NCI-H146 (cell line): ENCODE measurements at places on chromosomes 4 and X.

GRCh38 chrX:70279081-70279480, 2.9 kb upstream of the RAB41 start:
- DNase-seq = no peak

GRCh38 chrX:7580127-7580526, 262.8 kb upstream of the VCX start:
- no peak for DNase-seq

DNA sequence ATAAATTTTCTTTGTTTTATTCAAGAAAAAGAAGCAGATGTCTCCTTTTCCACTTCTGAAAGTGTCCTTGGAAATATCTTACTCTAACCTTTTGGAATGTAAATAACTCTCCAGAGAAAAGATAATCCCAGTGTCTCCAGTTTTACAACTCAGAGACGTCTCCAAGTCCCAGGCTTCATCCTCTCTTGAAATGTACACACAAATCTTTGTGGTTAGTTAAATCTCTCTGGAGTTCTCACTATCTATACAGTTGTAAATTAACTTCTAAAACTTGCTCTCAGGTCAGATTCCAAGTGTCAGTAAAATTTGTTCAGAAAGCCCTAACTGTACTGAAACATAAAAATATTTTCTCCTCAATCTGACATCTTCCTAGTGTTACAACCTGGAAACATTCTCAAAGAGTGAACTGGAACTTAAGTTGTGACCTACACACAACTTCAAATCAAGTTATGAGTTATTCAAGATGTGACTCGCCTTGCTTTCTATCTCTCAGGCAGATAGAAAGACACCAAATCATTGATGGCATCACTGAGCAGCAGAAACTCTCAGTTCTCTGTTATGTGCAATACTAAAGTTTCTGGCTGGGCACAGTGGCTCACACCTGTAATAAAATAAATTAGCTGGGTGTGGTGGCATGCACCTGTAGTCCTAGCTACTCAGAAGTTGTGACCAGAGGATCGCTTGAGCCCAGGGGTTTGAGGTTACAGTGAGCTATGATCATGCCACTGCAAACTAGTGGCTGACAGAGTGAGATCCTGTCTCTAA, 284.2 kb downstream of the RCHY1 start:
- DNase-seq = no peak

- no peak for DNase-seq
Observed at GRCh38 chr4:124177647-124178425, 534.7 kb downstream of the ANKRD50 start.

DNA sequence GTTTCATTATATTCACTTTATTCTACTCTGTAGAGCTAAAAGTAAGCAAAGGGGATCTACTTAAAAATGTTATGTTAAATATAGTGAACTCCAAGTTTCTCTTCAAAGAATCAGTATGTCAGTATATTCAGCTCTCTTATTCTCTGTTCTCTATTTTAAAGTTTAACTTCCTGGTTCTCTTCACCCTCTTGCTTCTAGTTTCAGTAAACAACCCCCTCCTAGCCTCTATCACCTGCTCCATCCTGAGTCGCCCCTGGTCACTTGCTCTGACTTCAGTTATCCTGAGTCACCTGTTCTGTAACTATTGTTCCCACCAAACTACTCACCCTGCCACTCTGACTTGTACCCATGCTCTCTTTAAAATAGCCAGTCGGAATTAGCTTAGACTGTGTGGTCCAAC, 180.9 kb upstream of the AADAT start:
- no peak for DNase-seq

GRCh38 chr4:75087865-75088264, 154.9 kb downstream of the PARM1 start:
- DNase-seq = no peak

DNA sequence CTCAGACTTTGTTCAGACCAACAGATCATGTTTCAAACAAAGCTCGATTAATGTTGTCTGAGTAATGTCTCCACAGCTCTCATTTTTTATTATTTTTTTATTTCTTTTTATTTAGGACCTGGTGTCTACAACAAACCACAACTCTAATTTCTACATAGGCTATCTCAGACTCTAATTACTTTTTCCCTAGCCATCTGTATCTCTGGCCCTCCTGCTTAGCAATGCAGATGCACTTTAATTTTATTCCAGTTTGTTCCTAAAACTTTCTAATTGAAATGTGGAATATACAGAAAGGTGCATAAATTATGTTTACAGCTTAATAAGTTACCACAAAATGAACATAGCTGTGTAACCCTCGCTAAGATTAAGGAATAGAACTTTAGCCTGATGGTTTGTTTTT, 119.2 kb upstream of the MID1IP1 start:
- no peak for DNase-seq

- no peak for DNase-seq
Observed at GRCh38 chr4:98657531-98658286, 702 bp downstream of the TSPAN5 start.

DNA sequence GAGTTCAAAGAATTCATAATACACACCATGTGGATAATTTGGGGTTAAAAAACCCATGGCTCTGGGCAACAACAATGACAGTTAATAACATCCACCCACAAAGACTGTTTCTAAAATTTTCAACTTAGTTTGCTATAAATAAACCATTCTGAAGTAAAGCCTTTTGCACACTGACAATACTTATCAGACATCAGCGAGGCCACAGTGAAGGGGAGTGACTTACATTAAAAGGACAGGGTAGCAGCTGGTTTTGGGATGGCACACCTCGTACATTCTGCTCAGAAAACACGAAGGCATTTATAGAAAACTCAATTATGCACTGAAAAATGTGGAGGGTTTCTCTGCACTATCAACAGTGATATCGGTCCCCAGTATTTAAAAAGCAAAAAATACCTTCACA, 4.9 kb upstream of the ASB11 start:
- no peak for DNase-seq

GRCh38 chr4:159101988-159102621, 774 bp upstream of the RAPGEF2 start:
- DNase-seq = no peak

- no peak for DNase-seq
Observed at GRCh38 chr4:183721207-183722081, 62.4 kb downstream of the TRAPPC11 start.

DNA sequence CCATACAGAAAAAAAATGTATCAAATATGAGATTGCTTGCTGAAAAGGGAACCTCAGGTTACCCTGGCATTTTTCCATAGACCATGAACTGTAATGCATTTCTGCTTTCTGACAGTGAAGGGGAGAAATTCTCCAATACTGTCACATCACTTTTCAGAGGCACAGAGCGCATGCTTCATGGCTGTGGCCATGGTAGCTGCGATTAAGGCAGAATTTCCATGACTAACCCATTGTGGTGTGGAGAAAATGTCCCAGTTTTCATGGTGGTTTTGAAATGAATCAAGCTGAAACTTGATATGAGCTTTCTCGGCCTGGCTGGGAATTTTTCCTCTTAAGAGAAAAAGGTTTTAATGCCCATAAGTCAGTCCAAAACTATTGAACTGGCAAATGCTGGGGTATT, 39.5 kb upstream of the MAP3K15 start:
- no peak for DNase-seq

- DNase-seq = no peak
Observed at GRCh38 chr4:165048170-165048569, 5.5 kb upstream of the TRIM75 start.

DNA sequence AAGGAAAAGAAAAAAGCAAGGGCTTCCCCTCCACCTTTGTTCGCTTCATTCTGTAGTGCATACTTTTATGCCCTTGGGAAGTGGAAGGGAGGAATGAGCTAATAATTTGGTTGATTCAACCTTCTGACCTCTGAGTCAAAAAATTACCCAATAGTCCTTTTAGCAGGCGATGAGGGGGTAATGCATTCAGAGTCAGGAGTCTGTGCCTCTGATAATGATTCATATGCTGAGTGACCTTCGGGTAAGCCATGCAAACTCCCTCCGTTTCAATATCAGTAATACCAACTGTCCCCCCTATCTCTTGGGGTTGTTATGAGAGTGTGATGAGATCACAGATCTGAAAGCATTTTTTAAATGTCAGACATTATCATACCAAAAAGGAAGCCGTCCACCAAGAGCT, 41.6 kb upstream of the ACSL4 start:
- no peak for DNase-seq

DNA sequence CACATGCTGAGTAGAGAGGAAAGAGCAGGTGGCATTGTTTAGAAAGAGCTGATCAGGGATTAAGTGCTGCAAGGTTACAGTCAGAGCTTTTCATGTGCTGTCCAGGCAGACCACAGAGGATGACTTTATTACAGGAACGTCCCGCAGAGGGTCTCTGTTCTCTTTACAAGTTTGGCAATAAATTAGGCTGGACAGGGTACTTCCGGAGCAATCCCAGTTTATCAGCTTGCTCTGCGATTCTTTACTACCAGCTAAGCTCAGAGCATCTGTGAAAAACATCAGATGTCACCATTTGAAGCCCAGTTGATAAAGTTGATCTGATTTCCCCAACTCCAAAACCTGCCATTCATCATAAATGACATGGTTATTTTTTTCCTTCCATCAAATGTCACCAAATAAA, 633.1 kb downstream of the NLGN4X start:
- peak; percentile 37 for DNase-seq

GRCh38 chr4:57418133-57418532, 307.9 kb upstream of the IGFBP7 start:
- DNase-seq = no peak

DNA sequence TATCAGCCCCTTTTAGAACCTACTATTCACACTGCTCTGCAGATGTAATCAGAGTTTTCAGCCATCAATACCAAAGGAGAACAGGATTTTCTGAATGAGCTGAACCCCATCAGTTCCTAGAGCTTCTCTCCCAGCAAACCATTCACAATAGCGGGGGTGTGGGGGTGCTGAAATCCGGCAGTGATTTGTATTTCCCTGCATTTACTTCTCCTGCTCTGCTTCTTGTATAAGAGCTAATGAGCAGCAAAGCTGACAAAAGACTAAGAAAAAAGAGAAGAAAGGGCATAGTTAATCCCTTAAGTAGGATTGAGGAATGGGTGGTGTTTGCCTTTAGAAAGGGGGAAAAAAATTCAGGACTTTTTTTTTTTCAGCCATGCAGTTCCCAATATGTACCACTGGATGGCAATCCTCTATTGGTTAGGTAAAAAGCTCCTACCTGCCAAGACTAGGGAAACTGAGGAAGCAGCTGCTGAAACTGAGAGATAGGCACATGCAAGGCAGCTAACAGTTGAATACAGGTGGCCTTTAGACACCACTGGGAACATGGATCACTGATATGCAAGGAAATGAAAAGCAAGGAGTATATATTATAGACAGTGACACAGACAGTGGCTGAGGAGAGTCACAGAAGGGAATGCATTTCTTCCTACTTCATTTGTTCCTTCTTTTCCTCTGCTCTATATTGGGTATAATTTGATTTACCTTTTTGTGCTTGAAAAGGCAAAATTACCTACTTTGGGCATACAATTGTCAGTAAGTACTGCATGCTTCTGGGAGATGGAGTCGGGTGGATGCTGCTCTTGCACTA, 217.9 kb downstream of the HS6ST2 start:
- DNase-seq = no peak

DNA sequence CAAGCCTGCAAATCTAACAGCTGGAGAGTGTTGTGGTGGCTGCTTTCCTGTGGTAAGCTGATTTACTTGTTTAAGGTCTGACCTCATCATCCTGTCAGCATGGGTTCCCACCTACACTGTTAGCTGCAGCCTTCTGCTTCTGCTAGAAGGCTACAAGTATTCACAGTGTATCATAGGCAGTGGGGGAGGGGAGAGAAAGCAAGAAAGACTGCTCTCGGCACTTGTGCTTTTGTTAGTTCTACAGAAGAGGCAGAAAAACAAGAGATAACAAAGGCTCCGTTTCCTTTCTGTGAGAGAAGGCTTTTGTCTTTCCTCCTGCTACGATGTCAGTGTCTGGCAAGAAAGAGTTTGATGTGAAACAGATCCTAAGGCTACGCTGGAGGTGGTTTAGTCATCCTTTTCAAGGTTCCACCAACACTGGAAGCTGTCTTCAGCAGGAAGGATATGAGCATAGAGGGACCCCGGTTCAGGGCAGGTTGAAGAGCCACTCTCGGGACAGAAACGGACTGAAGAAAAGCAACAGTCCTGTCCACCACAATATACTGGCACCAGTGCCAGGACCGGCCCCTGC, at the start of gene KLHL4:
Gene KLHL4, plus strand, starts transcription at position 232 of the 571 bp plus-strand sequence. Its CDS starts 92 bp downstream, at position 324.
- DNase-seq = peak; percentile 32

GRCh38 chrX:154805696-154806091, 409 bp upstream of the MPP1 start:
- DNase-seq = no peak

DNA sequence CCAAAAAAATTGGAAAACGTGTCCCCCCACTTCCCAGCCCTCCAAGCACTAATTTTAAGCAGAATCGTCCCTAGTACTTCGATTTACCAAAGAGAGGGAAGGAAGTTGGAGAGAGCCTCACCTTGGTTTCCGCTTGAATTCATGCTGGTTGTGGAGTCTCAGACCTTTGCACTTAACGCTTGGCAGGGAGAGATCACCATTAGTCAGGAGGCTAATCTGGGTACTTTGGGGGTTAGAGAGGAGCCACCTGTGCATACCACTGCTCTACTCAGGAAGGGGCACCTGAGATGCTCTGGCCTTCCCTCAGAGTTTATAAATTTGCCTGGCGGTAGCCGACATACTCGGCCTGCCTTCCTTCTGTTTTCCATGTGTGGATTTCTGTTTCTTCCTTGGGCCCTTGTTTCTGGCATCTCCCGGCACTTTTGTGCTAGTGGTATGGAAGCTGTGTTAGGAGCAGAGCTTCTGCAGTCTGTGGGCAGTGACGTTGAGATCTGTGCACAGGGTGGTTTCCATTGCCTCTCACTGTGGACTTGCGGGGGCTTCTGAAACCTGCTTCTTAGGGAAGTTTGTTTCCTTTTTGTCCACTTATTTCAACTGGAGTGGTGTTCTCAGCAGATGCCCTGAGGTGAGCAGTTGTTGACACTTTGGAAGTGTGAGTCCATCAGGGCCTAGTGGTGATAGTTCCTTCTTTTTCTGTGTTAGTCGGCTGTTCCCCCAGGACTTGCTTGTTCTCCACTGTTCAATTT, 104.2 kb downstream of the TMEM131L start:
- DNase-seq = no peak

DNA sequence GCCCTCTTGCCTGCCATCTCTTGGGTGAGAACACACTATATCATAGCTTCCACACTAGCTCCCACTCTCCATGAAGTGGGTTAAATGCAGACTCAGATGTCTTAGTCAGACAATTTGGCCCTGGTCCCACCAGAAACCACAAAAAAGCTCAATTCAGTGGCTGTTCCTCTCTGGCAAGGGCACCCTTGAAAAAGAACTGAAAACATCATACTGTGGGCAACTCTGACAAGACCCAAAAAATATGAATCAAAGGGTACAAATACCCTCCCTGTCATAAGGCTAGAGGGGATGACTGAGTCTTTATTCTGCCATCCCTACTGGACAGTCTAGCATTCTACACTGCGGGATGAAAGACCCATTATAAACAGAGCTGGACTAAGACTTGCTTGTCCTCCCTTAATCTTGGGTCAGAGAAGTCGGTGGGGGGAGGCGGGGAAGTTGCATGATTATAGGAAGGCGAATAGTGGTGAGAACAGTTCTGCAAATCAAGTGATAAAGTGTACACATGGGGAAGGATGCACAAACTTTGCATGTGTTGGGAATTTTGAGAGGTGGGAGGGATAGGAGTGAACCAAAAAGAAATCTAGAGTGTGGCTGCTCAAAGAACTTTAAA, 172.1 kb downstream of the OPHN1 start:
- DNase-seq = no peak
